Sciatic nerve (tissue), 2 donors: ENCODE measurements at places on chromosomes 4 and X. TPM values are rescaled to one million over a fixed set of nuclear protein-coding genes. Genes with fewer than 3 reads are reported as not detected.

The CCKAR gene
- total RNA-seq = not detected

The CRMP1 gene
- total RNA-seq = 0.49 TPM

The USP17L26 gene
- total RNA-seq = not detected

The FAM53A gene
- 1.9 TPM for total RNA-seq

The COX7B2 gene
- total RNA-seq = not detected

The GUCY2F gene
- not detected for total RNA-seq
